ENCODE measurements at places on chromosomes 3 and 15.

DNA sequence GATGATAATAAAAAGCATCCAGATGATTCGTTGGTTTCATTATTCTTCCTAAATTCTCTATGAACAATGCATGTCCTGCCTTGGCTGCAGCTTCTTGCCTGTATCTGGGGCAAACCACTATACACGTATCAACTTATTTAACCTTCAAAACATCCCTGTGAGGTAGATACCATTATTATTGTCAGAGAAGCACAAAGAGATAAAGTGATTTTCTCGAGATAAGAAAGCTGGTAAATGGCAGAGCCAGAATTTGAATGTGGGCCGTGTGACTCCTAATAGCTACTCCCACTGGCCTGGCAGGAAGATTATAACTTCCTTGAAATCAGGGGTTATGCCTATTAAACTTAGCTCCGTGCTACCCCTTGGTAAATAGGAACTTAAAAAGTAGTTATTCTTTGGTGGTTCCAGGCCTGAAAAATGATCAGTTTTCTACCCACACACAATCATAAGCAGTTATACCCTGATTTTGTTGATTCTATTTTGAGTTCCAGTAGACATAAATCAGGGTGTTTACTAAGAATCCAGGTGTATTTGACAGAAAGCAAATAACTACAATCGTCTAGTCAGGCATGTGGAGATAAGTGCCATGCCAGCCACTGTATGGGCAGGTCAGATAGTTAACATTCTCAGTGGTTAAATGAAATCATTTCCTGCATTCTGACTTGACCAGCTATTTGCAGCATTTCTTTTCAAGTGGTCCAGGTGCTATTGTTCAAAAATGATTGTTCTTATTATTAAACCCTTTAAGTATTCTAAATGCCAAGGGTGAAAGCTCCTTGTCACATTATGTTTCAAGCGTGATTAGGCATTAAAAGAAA is 99.2 kb upstream of the LRRN1 start:
- no peak for DNase-seq

- no peak for DNase-seq
These were observed 191.5 kb downstream of the TP63 start for GRCh38 chr3:189822726-189823125.

DNA sequence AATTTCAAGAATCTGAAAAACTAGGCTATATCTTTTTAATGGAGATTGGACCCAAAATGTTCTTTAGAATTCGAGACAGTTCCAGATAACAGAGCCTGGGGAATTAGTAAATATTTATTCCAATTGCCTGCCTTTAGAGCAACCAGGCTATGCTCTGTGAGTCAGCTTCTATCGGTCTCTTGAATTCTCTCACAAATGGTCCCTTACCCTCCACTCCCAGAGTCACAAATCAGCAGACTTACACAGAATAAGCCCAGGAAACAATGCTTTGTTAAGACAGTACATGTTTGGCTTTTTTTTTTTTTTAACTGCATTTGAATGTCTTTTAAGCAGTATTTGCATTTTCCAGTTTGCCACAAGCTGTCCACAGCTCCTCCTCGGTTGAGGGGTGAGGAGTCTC is 460.7 kb upstream of the CBLB start:
- DNase-seq, result no peak

DNA sequence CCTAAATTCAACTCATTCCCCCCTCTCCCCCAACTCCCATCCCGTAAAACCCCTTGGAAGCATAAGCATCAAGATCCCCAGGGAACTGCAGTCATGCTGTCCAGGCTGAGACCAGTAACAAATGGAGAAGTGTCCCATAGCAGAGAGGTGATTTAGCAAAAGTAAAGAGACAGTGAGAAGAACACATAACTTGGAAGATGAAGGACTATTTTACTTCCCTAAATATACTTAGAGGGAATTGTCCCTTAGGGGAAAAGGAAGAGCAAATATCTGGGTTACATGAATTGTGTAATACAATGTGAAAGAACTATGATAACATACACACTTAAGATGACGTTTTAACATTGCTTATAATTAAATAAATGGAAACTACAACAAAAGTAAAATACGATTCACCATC is 61.6 kb upstream of the LRRFIP2 start:
- DNase-seq, result no peak

- peak; percentile 67 for DNase-seq
These were observed 49.6 kb downstream of the PCSK6 start for GRCh38 chr15:101439920-101440319.

DNA sequence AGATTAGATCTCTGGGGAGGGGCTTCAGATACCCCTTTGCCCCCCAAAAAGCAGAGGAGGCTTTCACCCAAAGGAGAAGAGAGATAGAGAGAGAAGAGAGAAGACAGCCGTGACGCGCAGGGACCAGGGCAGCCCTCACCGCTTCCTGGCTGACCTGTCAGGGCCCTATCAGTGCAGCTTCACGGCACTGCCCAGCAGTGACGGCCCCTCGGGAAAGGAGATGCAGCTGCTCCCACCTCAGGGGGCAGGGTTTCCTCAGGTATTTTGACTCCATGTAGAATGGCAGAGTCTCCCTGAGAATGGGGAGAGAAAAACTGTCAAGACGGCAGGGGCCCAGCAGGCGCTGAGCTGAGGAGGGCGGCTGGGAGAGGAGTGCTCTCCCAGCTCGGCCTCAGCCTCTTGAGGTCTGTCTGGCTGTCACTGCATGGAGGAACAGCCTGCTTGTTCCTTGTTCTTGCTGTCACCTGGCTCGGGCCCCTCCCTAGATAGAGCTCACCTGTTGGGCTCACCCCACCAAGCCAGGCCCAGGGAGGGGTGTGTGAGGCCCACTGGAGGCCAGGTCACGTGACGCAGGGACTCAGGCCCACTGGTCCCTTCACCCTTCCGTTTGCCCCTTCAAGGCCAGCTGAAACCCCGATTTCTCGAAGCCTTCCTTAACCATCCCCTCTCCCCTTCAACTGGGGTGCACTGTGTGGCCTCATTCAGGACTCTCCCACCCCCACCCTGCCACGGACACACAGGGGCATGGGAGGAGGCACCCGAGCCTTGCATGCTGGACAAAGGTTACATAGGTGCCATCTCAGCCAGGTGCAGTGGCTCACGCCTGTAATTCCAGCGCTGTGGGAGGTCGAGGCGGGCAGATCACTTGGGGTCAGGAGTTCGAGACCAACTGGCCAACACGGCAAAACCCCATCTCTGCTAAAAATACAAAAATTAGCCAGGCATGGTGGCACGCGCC is 28.2 kb downstream of the LOXL1 start:
- DNase-seq, result no peak

- peak; percentile 12 for DNase-seq
These were observed 567.8 kb downstream of the ZPLD1 start for GRCh38 chr3:103002425-103003176.

DNA sequence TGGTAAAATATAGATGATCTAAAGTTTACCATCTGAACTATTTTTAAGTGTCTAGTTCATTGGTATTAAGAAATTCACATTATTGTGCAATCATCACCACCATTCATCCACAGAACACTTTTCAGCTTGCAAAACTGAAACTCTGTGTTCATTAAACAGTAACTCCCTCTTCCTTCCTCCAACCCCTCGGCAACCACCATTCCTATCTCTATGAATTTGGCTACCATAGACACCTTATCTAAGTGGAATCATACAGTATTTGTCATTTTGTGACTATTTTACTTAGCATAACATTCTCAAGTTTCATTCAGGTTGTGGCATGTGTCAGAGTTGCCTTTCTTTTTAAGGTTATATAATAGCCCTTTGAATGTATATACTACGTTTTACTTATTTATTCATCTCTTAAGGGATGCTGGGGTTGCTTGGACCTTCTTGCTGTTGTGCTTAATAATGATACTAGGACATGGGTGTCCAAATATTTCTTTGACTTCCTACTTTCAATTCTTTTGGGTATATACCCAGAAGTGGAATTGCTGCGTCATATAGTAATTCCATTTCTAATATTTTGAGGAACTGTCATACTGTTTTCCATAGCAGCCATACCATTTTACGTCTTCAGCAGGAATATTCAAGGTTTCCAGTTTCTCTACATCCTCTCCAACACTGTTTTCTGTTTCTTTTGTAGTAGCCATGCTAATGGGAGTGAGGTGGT is 20.9 kb downstream of the KAT2B start:
- DNase-seq, result no peak

DNA sequence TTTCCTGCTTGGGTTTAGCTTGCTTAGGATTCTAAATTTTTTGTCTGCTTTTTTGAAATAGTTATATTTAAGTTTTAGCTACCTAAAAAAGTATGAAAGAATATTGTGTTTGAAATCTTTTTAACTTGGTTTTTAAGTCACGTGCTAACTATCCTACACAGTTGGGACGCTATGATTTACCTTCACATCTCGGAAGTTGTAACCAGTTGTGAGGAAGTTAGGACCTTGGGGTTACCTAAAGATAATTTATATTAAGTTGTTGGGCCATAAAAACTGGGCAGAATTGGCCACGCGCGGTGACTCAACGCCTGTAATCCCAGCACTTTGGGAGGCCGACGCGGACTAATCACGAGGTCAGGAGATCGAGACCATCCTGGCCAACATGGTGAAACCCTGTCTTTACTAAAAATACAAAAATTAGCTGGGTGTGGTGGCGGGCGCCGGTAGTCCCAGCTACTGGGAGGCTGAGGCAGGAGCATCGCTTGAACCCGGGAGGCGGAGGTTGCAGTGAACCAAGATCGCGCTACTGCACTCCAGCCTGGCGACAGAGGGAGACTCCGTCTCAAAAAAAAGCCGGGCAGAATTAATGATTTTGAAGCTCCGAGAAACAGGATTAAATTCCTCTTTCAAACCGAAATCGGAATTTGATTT is 1.0 kb downstream of the ZFAND6 start:
- DNase-seq, result no peak

GRCh38 chr3:154316974-154317767 is 7.1 kb downstream of the DHX36 start:
- DNase-seq, result no peak

DNA sequence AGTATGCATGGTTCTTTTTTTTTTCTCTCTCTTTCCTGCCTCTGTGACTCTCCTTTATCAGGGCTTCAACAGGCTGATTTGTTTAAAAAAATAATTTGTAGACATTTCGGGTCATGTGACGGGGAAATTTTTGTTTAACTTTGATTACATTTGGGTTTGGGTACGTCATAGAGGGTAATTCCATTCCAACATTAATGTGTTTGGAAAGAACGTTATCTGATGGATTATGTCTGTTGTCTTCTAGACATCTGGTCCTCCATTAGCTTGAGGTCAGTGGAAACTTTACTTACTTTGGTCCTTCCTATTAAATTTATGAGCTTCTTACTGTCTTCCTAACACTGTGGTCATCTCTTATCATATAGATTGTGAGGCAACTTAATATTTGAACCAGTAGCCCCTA is 80.9 kb downstream of the STT3B start:
- no peak for DNase-seq

DNA sequence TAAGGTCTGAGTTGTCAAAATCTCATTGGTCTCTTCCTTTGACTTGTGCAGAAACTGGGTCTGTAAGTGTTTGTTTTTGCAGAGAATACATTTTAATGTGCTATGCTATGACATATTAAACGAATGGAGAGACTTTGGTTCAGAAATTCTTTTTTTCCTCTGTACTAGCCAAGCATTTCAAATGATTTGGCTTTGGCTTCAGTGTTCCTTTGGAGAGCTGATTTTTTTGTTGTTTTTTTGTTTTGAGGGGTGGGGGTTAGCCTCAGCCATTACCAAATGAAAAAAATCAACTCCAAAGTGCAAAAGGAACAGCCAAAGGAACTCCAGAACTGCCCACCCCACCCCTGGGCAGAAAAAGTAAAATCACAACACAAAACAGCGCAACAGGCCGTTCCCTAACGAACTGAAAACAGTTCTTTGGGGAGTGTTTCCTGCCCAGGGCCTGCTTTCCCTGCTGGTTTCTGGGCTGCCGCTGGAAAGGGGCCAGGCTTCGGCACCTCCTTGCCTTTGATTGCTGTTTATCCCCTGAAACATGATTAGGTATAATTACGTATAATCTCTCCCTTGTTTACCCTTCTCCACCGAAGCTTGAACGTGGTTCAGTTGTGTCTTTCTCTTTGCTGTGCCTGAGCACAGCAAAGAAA is 57.6 kb upstream of the NEO1 start:
- DNase-seq, result peak; percentile 49

DNA sequence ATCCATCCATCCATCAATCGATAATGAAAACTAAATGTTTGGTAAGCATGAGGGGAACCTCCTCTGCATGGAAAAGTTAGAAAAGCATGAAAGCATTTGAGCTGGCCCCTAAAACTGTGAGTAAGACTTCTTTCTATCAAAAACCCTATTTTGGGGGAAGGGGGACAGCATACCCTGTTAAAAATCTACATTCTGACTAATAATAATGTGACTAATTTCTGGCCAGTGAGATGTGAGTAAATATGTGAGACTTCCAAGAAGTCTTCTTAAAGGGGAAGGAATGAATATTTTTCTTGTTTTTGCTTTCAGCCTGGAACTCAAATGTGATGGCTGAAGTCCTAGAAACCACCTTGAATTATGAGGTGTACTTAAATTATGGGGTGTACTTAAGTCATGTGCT is 54.9 kb downstream of the C3orf85 start:
- DNase-seq, result no peak

DNA sequence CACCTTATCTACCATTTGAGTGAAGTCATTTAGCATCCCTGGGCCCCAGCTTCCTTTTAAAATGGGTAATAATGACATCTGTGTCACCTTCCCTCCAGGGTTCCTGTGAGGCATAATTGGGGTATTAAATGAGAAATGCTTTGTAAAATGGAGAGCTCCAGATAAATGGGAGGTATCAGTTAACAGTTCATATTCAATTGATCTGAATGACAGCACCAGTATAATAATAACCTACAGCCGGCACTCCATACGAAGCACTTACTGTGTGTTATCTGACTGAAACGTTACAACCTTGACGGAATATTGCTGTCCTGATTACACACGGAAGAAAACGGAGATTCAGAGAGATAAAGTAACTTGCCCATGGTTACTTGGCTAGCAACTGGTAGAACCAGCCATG is 53.6 kb downstream of the BHLHE40 start:
- DNase-seq, result no peak

DNA sequence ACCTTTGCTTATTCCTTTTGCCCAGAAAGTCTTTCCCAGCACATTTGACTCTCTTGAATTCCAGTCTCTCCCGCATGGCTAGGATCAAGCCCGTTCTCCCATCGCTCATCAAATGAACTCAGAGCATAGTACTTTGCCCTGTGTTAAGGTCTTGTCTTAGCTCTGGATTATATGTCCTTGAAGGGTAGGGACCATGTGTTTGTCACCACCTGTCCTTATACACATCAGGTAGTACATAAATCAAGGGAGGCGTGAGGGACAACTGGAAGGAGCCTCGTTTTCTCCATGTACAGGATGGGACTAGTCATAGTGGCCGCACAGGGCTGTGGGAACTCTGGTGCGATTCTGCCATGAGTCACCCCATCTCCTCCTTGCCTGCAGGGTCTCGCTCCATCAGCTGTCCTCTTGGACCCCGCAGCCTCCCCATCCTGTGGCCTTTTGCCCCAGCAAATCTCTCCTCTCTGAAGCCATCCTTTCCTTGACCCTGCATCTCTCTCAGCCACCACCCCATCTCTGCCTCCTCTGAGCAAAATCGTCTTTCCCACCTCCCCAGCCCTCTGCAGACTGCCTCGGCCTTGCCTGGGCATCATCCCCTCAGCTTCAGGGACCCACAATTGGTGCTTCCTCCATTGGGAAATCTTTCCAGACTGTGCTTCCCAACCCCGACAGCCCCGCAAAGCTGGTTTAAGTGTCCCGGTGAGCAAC is 33.4 kb upstream of the RAB6B start:
- DNase-seq, result no peak
